Colonic mucosa (tissue), 4 donors: ENCODE measurements at places on chromosomes 5 and 9. TPM values are rescaled to one million over a fixed set of nuclear protein-coding genes. Genes with fewer than 3 reads are reported as not detected.
A peak's percentile ranks its signal among the peaks of the same experiment; 100 is the strongest.

IQGAP2 gene
- total RNA-seq, result 75.6 TPM

DNA sequence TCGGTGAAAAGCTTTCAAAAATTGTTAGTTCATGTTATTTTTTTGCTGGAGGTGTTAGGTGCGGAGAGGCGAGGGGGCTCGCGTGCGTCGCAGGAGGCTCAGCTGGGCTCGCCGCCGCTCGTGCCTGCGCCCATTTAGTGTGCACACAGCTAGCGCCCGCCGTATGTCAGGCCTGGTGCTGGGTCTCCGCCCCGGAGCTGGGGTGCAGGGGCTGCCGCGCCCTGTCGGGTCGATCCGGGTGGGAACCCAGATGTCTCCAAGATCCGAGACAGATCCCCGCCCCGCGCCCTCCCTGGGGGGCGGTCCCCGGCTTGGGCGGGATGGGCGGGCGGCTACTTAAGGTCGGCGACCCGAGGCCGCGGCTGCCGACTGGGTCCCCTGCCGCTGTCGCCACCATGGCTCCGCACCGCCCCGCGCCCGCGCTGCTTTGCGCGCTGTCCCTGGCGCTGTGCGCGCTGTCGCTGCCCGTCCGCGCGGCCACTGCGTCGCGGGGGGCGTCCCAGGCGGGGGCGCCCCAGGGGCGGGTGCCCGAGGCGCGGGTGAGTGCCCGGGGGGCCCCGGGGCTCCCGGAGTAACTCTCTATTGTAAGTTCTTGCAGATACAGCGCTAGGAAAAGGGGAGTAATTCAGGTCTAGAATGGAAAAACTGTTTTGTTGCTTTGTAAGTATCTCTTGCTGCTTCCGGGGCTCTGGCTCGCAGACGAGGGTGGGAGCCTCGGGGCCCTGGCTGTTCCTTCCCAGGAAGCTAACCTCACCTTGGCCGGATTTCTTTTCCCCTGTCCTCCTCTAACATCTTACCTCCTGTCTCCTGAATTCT is 31.7 kb downstream of the GSN start:
- H3K27ac ChIP-seq, result peak overlapping the region; percentile 62
- peaks cover 9% of the 10 kb centered on the region for H3K36me3 ChIP-seq
- no peaks in the 10 kb centered on the region for H3K27me3 ChIP-seq

SLC2A6 gene
- 2.8 TPM for total RNA-seq

F2R gene
- 8.1 TPM for total RNA-seq

- H3K4me3 ChIP-seq, result peak overlapping the region; percentile 4
- peak overlapping the region; percentile 43 for H3K27ac ChIP-seq
- H3K27me3 ChIP-seq, result no peaks in the 10 kb centered on the region
- no peak for DNase-seq
- H3K4me1 ChIP-seq, result no peaks in the 10 kb centered on the region
Observed at GRCh38 chr5:39201160-39201780, 18.1 kb downstream of the FYB1 start.

DNA sequence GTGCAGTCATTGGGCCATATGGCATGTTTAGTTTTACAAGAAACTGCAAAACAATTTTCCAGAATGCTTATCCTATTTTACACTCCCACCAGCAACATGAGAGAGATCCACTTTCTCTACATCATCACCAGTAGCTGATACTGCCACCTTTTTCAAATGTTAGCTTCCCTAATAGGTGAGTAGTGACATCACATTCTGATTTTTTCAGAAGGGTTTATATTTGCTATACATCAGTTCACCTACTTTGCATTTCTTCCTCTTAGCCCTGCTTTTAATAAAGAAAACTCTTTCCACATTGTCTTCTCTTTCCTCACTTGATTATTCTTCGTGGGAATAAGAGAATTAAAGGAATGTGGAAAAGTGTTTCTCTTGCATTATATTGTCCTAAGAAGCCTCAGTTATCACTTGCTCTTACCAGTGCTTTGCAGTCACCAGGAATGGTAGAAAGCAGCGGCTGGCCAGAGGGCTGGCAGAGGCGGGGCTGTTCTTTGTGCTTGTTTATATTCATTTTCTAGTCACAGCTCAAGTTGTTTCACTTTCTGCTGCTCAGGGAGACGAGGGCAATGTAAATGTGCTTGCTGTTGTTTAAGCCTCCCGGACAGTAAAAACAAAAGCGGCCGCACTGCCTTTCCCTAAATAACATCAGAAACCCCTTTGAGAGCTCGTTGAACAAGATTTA is 164.8 kb downstream of the HSD17B3 start:
- H3K4me3 ChIP-seq, result peak overlapping the region; percentile 4
- H3K4me1 ChIP-seq, result no peaks in the 10 kb centered on the region
- peak overlapping the region; percentile 39 for H3K27ac ChIP-seq
- peak; percentile 66 for DNase-seq
- H3K27me3 ChIP-seq, result no peaks in the 10 kb centered on the region

DNA sequence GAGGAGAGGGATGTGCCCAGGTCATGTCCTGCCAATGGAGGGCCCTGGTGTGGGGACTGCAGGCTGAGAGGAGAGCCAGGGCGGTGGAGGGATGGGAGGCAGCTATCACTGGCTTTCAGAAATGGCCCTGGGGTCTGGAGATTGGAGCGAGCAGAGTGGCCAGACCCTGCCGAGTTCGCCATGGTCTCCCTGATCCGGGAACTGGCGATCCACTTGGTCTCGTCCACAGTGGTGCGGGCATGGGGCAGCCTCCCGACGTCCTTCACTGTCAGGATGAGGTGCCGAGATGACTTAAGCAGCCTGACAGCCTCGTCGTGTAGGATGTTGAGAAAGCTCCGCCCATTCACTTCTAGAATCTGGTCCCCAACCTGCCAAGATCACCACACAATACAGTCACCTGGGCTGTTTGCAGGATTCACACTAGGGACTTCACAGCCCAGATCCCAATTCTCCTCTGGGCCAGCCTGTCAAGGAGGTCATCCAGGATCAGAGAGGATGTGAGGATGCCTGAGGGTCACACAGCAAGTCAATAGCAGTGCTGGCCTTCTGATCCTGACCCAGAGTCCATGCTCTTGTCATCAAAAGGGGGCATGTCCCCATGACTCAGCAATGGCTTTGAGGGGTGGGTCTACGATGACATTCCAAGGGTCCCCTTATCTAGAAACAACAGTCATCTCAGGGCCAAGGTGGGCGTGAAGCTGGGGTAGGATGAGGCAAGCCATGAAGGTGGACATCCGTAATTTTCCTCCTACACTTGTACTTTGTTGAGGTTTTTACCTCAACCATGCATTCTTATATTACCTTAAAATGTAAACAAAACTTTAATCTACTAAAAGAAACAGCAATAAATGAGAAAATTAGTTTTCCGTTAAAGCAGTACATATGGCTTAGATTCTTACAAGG is 38.5 kb upstream of the AKNA start:
- H3K36me3 ChIP-seq, result no peaks in the 10 kb centered on the region
- H3K4me3 ChIP-seq, result no peak overlapping the region
- no peak for DNase-seq
- H3K27me3 ChIP-seq, result no peaks in the 10 kb centered on the region

MAMDC2 gene
- 2.3 TPM for total RNA-seq

DNA sequence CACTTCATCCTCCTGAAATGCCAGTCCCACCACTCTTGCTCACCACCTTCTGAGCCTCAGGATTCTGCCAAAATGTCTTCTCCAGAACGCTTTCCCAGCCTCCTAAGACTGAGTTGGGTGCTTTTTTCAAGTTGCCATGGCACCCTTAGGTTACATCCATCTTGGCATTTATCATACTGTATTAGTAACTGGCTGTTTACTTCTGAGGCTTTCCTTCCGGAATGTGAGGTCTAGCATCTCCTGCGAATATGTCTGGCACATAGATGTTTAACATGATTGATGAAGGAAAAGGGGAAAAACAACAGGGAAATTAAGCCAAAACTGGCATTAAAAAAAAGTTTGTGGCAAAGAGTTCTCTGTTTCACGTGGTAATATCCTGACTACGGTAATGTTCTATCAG is 24.9 kb downstream of the RNF130 start:
- H3K36me3 ChIP-seq, result no peaks in the 10 kb centered on the region
- H3K27me3 ChIP-seq, result no peaks in the 10 kb centered on the region
- no peak for DNase-seq
- H3K27ac ChIP-seq, result no peak overlapping the region

DNA sequence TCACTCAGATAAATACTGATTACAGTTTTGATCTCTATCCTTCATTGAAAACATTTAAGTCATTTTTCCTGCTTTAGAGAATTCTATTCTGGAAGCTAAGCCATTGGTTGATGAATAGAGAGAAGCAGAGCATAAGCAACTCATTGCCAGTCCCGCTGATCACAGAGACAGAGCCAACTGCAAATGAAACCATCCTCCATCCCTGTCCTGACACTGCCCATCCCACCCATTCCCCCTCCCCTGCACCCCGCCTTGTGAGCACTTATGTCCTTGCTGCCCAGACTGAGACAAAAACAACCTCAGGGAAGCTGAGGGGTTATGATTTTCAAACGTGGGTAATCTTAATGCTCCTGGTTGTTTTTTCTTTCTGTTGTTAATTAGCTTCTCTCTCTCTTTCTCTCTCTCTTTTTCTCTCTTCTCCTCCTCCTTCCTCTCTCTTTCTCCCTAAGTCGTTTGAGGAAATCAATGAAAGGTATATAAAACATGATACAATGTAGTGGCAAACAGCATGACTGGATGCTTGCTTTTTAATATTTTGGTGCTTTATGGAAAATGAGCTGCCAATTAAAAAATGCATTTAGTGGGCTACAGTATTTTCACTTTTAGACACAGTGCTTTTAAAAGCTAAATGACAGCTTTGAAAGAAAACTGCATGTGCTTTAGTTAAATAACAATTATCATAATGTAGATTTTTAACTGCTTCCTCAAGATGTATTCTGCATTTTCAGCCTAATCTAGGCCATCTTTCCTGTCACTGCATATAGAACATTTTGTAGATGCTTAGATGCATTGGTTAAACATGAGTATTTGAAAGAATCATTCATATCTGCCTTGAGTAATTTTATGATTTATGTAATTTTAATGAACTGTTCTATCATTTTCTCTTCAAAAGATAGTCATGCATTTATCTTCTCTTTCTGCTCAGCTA is 57.3 kb downstream of the CMYA5 start:
- no peak for DNase-seq
- H3K4me1 ChIP-seq, result no peaks in the 10 kb centered on the region
- H3K4me3 ChIP-seq, result no peak overlapping the region
- H3K36me3 ChIP-seq, result no peaks in the 10 kb centered on the region
- no peak overlapping the region for H3K27ac ChIP-seq

FTMT gene
- total RNA-seq, result not detected

AIF1L gene
- 4.0 TPM for total RNA-seq

- peaks cover 3% of the 10 kb centered on the region for H3K4me1 ChIP-seq
- no peak overlapping the region for H3K4me3 ChIP-seq
- H3K27ac ChIP-seq, result no peak overlapping the region
- H3K36me3 ChIP-seq, result no peaks in the 10 kb centered on the region
Observed at GRCh38 chr9:133050781-133051180, 11.0 kb upstream of the CEL start.

DNA sequence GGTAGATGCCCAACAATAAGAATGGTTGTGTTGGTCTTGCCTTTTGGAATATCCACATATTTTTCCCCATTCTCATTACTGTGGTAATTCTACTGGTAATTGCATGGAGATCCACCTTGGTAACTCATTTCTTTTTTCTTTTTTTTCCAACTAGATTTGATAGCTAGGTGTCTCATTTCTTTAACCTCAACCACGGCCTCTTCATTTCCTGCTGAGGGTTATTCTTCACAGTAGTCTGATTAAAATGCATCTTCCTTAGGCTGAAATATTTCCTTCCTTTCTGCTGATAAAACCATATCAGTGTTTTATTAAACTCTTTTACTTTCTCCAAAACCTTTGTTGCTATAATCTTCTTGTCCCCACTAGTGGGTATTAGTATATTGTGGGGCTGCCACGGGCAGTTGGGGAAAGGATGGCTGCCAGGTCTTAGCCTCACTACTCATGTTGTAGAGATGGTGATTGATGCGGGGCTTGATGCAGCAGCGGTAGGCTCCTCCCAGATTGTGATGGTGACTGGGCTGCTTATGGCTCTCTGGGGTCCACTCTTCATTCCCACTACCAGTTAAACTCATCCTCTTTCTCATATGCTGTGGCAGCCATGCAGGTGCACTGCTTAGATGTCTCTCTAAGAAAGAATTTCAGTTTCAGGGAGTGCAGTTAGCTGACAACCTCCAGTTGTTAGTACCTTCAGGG is 35.9 kb downstream of the KIF2A start:
- H3K4me1 ChIP-seq, result no peaks in the 10 kb centered on the region
- no peak overlapping the region for H3K4me3 ChIP-seq
- no peak for DNase-seq
- H3K27ac ChIP-seq, result no peak overlapping the region
- no peaks in the 10 kb centered on the region for H3K27me3 ChIP-seq

GRCh38 chr5:167339205-167339604 is 952.2 kb upstream of the WWC1 start:
- no peak overlapping the region for H3K4me3 ChIP-seq
- no peaks in the 10 kb centered on the region for H3K27me3 ChIP-seq
- H3K4me1 ChIP-seq, result no peaks in the 10 kb centered on the region
- no peak overlapping the region for H3K27ac ChIP-seq

GRCh38 chr9:14007190-14007769 is 306.7 kb downstream of the NFIB start:
- H3K27ac ChIP-seq, result no peak overlapping the region
- H3K36me3 ChIP-seq, result no peaks in the 10 kb centered on the region
- no peaks in the 10 kb centered on the region for H3K4me1 ChIP-seq

C9orf40 gene
- total RNA-seq, result 14.4 TPM

DNA sequence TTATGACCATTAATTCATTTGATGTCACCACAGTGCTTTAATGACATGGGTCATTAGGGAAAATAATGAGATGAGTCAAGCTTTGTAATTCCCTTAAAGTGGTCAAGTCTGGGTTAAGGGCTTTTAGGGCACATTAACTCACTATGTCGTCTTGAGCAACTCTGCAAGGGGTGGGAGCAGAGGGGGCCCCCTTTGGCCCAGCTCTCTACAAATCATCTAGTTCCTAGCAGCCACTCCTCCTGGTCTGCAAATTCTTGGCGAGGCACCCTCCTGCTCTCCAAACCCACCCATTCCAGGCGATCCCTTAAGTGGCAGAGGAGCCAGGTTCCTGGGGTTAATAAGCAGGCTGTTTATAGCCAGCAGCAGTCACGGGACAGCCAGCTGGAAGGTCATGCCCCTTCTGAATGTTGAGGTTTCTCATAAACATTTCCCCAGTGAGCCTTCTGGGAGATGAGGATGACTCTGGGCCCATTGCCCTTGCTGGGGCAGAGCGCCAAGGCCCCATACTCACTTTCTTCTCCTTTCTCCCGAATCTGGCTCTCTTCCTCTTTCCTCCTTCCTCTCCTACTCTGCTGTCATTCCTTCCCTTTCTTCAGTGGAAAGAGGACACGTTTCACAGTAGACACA is 14.3 kb upstream of the GPX3 start:
- peak overlapping the region; percentile 60 for H3K27ac ChIP-seq
- no peaks in the 10 kb centered on the region for H3K36me3 ChIP-seq
- no peak overlapping the region for H3K4me3 ChIP-seq

GRCh38 chr5:135829681-135830383 is 4.6 kb upstream of the SLC25A48 start:
- DNase-seq, result peak; percentile 79
- H3K27ac ChIP-seq, result no peak overlapping the region
- no peak overlapping the region for H3K4me3 ChIP-seq
